ENCODE measurements at places on chromosomes 5 and 9.

DNA sequence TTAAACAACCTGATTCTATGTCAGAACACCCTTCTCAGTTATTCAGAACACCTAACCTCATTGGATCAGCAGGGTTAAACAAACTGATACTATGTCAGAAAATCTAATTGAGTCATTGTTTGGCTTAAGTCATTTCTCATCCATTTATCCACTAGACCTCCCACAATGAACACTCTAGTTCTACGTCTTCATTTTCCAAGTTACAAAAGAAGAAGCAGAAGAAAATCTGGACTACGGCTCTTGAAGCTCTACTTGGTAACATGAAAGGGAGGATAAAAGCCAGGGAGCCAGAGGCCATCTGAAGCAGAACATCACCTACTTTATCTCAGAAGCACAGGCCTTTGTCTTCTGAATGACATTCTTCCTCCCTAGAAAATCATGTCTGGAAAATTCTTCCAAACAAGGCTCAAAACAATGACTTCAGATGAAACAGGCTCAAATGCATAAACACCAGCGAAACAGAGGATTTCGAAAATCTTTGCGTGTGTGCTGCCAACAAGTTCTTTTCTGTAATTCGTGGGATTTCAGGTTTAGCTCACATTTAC is 35.4 kb upstream of the TGFBI start:
- no peak for DNase-seq

GRCh38 chr5:169062690-169063089 is 238.2 kb downstream of the SLIT3 start:
- no peak for DNase-seq

DNA sequence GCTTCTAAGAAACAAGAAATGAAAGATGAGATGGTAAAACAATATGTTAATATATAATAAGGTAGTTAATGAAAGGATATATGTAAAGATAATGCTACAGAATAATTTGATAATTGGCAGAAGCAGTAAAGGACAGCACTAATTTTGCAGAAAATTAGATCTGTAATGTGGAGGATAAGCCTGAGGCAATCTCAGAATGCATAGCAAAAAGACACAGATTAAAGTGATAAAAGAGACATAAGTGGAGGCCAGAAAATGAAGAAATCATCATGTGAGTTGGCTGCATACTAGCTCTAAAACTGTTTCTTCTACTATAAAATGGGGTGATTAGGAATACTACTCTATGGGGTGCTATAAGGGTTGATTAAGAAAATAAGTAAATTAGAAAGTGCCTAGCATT is 225.9 kb downstream of the SEC61B start:
- DNase-seq, result no peak

GRCh38 chr5:133360693-133361472 is 251.5 kb downstream of the FSTL4 start:
- DNase-seq, result no peak

DNA sequence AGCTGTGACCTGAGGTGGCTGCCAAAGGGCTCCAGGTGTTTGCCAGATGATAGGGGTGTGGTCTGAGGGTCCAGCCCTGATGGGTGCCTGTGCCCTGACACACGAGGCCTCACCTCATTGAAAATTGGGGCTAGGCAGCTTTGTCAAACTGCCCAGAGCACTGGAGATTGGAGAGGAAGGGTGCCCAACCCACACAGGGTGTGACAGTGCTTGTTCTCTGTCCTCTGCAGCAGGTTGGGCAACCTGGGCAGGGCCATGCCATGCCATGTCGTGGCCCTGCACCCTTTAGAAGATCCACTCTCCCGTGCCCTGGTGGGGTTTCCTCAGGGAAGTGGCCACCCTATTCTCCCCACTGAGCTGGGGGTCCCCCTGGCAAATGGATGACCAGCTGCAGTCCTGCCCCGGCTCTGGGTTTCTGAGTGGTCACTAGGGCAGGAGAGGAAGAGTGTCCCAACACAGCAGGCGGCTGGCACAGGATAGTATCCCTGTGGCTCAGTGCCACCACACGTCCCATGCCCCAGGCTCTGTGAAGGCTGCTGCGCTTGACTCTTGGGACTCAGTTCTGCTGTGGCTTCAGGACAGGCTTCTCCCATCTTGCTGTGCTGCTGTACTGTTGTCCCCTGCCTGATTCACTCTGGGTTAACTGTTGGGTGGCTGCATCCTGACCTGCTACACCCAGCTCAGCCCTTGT is 100.8 kb upstream of the PITX1 start:
- no peak for DNase-seq

DNA sequence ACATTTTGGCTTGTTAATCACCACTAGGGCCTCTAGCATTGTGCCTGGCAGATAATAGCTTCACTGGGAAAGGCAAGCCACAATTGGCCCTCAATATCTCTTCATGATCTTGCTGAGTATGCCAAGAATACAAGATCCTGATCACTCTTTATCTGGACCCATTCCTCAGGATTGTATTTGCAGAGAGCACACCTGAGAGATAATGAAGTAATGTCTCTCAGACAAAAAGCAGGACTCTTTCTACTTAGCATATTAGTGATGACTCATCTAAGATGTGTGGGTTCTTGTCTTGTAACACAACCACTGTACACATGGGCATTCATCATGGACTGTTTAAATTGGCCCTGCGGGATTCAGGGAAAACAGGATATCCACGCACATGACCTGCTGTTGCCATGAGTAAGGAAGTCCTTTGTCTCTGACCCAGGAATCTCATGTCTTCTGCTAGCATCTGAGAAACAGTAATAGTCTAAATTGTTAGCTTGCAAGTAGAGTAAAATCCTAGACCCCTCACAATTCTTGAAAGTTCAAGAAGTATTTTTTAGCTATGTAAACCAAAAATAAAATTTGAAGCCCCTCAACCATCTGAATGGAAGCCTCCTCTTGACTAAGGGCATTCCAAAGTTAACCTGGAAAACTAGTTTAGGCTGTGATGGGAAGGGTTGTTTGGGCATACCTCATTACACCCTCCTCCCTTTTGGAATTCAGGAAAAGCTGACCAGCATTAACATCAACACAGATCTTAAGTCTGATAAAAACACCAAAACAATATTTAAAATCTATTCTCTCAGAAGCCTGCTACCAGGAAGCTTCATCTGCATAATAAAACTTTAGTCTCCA is 28.0 kb upstream of the NFIL3 start:
- no peak for DNase-seq

DNA sequence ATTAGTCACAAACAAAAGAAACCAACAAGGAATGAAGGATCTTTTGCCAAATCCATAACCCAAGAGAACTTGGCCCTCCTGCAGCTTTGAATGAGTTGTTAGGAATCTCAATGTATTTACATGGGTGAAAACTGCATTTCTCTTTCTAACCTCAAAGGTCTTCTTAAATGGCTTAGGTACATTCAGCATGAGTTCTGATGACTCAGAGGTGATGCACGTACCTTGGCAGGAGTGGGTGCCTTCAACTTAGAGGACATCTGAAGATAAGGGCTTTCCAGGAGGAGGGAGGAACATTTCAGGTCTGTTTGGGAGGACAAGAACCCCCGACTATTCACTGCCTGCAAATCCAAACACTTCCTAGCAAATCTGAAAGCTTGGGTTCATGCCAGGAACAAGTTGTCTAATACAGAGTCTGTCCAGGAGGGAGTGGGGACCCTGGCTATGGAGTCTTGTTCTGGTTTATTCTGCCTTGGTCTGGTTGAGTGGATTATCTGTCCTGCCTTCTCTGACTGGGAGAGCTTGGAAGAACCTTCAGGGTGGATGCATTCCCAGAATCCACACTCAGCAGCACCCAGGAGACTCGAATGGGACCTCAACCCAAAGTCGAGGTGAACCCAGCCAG is 65.7 kb downstream of the IRX2 start:
- DNase-seq, result no peak

GRCh38 chr9:94692601-94693000 is 33.9 kb upstream of the AOPEP start:
- DNase-seq, result no peak

All from GM13976 (cell line).